ENCODE measurements at places on chromosomes 13 and 19.

GRCh38 chr13:24292481-24292880 is 16.9 kb upstream of the C1QTNF9 start:
- DNase-seq: no peak

- DNase-seq: no peak
Measured at GRCh38 chr19:58483776-58484175, 7.6 kb downstream of the ZNF446 start.

GRCh38 chr13:85799097-85799582 is at the start of gene SLITRK6:
Gene SLITRK6, minus strand, starts transcription at chr13:85799419. Its CDS starts 2,911 bp downstream, at chr13:85796508.
- no peak for DNase-seq

DNA sequence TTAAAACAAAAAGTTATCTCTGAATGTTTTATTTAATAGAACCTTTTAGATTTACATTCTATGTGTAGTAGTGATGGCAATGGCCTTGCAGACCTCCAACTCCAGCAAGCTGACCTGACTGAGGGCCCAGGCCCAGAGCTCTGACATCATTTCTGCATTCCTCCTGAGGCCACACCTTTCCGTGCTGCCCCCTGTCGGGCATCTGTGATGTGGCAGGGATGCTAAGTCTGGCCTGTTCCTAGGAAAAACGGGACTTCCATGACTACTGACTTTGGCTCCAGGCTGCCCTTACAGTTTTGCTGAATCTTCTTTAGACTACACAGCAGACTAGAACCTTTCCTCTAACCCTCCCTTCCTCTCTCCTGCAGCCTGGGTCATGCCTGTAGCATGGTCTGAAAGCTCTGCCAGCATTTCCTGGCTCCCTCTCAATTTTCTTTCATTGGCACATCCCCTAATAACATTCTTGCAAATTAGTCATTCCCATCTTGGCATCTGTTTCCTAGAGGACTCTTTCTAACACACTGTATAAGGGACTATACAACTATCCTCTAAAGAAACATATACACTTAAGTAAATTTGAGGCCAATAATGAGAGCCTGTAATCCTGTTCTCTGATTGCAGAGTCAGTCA is 249.1 kb downstream of the GPC5 start:
- no peak for DNase-seq

GRCh38 chr13:21124852-21125251 is 51.5 kb downstream of the SKA3 start:
- no peak for DNase-seq

DNA sequence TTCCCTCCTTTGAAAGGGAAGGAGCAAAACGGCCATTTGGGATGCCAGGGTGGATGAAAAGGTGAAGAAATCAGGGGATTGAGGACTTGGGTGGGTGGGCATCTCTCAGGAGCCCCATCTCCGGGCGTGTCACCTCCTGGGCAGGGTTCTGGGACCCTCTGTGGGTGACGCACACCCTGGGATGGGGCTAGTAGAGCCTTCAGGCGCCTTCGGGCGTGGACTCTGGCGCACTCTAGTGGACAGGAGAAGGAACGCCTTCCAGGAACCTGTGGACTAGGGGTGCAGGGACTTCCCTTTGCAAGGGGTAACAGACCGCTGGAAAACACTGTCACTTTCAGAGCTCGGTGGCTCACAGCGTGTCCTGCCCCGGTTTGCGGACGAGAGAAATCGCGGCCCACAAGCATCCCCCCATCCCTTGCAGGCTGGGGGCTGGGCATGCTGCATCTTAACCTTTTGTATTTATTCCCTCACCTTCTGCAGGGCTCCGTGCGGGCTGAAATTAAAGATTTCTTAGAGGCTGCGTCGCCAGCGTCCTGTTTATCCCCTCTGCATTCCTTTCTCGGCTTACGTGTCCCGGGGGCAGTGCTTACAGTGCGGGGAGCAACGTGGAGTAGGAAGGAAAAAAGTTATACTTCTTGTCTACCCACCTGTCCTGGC is 15.2 kb upstream of the S1PR4 start:
- DNase-seq: peak; percentile 64

GRCh38 chr13:107964395-107964794 is 250.9 kb downstream of the LIG4 start:
- no peak for DNase-seq

DNA sequence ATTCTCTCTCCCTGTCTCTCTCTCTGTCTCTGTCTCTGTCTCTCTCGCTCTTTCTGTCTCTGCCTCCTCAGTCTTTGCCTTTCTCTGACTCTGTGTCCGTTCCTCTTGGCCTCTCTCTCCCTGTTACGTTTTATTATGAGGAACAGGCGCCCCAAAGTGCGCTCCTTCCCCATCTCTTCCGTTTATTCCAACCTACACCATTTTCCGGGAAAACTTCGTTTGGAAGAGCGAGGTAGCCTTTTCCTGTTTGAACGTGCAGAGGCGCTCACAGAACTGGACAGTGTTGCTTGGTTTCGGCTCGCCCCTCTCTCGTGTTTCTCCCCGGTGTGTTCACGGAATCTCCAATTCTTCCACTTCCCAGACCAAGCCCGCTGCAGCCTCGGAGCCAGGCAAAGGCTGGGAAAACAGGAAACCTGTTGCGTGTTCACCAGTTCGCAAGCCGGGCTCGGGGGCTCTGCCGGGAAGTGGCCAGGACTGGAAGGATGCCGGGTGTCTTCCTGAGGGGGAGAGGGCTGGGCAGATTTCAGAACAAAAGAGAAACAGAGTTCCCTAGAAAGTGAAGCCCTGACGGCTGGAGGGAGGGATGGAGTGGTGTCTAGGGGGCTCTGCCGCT is 605 bp downstream of the TMEM255B start:
- DNase-seq: no peak

DNA sequence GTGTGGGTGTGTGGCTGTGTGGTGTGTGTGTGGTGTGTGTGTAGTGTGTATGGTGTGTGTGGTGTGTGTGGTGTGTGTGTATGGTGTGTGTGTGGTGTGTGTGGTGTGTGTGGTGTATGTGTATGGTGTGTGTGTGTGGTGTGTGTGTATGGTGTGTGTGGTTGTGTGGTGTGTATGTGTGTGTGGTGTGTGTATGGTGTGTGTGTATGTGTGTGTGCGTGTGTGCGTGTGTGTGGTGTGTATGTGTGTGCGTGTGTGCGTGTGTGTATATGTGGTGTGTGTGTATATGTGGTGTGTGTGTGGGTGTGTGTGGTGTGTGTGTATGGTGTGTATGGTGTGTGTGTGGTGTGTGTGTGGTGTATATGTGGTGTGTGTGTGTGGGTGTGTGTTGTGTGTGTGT is 8.1 kb downstream of the SHISA7 start:
- DNase-seq: no peak

GRCh38 chr13:37954191-37954590 is 84.6 kb upstream of the TRPC4 start:
- no peak for DNase-seq

GRCh38 chr19:10000171-10000826 is 10.0 kb downstream of the COL5A3 start:
- DNase-seq: peak; percentile 39

GRCh38 chr13:66218583-66218982 is 1011.6 kb downstream of the PCDH9 start:
- no peak for DNase-seq

DNA sequence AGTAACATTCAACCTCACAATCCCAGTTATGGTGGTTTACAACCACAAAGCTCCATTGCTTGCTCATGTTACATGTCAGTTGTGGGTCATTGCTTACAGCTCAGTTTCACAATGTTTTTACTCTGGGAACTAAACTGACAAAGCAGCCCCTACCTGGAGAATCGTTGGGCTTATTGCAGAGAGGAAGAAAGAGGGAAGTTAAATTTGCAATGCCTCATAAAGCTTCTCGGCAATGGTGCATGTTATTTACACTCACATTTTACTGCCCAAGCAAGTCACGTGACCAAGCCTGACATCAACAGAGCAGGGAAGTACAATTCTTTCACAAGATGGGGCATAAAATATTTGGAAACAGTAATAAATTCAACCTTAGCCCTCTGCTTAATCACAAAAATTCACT is 441.6 kb downstream of the TDRD3 start:
- no peak for DNase-seq

DNA sequence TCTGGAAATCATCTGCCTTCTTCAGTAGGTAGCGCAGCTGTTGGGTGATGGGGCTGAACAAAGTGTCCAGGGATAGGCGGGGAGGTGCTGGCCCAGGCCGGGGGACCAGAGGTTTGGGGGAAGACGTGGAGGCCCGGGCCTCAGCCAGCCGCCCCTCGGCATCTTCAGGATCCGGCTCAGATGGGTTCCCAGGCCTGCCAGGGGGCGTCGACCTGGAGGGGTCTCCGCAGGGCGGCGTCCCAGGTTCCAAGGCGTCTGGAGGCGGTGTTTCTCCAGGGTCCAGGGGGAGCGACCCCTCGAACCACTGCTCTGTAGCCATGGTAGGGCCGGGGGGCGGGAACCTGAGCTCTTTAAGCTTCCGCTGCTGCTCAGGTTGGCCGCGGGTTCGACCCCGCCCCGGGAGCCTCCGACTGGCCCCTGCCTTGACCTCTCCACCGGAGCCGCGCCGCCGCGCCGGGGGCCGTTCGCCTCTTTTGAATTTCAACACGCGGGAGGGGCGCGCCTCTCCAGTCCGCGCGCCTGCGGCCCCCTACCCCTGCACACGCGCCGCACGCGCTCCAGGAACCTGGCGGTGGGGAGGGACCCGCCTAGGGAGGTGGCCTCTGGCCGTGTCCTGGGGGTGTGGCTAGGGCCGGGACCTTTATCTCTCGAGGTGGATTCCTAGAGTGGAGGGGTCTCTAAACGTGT is at the start of gene C19orf67:
TSS of gene C19orf67 (minus strand) at position 475 of the 687 bp plus-strand sequence. CDS start at position 319, 156 bp downstream.
- DNase-seq: no peak

GRCh38 chr13:77537289-77537919 is 1.9 kb downstream of the SCEL start:
- DNase-seq: no peak

- DNase-seq: no peak
Measured at GRCh38 chr19:39738814-39739213, 985 bp upstream of the CLC start.

DNA sequence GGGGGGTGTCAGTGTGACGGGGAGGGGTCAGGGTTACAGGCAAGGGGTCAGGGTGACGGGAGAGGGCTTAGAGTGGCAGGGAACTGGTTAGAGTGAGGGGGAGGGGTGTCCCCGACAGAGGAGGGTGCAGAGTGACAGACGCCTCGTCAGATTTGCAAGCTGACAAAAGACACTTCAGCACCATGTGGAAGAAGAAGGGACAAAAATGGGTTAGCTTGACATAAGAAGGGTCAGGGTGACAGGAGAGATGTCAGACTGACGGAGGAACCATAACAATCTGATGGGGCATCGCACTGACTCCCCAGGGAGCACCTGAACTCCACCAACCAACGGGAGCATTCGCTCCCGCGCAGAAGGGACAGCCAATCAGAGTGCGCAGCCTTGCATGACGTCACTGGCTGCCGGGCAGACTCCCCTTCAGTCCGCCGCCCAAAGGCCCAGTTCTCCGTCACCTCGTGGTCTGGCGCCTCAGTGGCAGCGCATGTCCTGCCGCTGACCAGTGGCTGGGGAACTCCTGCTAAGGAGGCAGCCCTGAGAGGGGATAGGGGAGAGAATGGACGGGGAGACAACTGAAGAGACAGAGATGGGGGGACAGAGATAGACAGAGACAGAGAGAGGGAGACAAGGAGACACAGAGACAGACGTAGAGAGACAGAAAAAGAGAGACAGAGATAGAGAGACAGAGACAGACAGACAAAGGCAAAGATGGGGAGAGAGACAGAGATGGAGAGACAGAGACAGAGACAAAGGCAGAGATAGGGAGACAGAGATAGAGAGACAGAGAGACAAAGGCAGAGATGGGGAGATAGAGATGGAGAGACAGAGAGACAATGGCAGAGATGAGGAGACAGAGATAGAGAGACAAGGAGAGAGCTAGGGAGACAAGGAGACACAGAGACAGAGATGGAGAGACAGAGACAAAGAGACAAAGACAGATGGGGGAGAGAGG is 30.2 kb downstream of the C19orf81 start:
- peak; percentile 43 for DNase-seq

DNA sequence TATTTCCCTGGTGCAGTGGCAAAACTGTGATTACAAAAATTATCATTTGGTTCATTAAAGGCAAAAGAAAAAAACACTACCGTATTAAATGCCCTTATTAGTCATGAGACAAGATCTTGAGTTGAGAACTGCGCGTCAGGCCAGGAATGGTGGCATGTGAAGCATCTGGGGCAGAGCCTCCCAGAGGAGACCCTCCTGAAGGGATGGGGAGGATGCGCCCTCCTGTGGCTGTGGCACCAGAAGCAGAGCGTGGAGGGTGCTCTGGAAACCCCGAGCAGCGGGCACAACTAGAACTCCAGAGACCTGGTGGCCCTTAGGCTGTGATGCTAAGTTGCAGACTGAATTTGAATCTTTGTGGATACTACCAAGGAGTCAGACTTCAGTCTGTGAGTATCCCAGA is 11.5 kb downstream of the CUL4A start:
- no peak for DNase-seq

DNA sequence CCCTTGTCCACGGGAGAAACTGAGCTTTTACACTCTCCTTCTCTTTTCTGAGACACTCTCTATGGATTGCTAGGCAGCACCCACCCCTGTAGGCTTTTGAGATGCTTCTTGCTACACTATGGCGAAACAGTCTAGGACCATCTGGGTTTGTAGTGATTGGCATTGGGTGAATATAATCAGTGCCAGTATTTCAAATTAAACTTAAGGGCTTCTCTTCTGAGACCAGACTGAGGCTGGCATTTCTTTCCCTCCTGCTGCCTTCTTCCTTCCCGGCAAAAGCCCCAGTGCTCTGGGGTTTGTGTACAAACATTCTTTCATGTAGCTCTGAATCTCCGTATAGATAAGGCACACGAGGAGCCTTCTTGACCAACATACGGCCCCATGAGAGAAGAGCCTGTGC is 276.7 kb downstream of the SLC7A1 start:
- DNase-seq: no peak

- no peak for DNase-seq
Measured at GRCh38 chr13:28128926-28129325, 9.4 kb upstream of the PAN3 start.

- DNase-seq: no peak
Measured at GRCh38 chr13:98405690-98406344, 171.1 kb downstream of the STK24 start.

DNA sequence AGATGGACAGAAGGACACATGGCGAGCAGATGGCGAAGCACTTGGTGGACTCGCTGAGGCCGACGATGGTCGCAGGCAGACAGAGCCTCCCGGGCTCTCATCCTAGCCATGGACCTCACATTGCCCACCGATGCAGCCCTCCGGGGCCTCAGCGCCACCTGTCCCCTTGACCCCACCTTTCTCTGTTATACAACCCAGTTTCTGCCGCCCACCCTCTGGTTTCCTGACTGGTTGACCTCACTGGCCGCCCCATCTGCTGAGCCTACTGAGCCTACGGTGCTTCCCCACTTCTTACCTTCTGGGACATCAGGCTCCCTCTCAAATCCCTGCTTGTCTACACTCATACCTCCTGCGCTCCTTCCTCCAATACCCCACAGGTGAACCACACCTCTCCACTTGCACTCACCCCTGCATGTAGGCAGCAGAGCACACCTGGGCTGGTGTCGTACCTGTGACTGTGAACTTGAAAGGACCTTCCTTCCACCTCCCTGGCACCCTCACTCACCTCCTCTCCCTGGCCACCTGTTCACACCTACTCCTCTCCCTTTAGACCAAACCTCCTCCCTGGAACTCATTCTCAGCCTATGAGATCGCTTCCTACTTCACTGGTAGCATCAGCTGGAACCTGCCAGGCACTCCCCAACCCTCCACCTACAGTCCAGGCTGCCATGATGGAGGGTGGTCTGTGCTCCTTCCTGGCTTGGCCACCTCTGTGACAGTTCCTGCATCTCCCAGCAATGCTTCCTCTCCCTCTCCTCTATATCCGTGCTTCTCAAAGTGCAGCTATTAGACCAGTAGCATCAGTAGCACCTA is 36.1 kb downstream of the HPN start:
- DNase-seq: no peak

Data from stimulated activated CD8-positive, alpha-beta memory T cell treated with anti-CD3 and anti-CD28 coated beads, Interleukin-15, amount 100 ng/mL, for 1 hour (primary cell).